ENCODE measurements at places on chromosomes 13 and 19. TPM values are rescaled to one million over a fixed set of nuclear protein-coding genes. Genes with fewer than 3 reads are reported as not detected.

Gene C19orf53
- total RNA-seq, result 185 TPM

Gene FBXO17
- 3.8 TPM for total RNA-seq

Gene AKAP8L
- total RNA-seq, result 64.1 TPM

Gene CEACAM3
- total RNA-seq, result 0.99 TPM

Gene C19orf81
- 0.61 TPM for total RNA-seq

Gene CYP2S1
- total RNA-seq, result 0.99 TPM
